ENCODE measurements at places on chromosomes 3 and 15.

GRCh38 chr15:72341361-72341760, 21.4 kb upstream of the CELF6 start:
- no peak for DNase-seq

GRCh38 chr15:90297021-90297420, 31.5 kb downstream of the NGRN start:
- DNase-seq: no peak

DNA sequence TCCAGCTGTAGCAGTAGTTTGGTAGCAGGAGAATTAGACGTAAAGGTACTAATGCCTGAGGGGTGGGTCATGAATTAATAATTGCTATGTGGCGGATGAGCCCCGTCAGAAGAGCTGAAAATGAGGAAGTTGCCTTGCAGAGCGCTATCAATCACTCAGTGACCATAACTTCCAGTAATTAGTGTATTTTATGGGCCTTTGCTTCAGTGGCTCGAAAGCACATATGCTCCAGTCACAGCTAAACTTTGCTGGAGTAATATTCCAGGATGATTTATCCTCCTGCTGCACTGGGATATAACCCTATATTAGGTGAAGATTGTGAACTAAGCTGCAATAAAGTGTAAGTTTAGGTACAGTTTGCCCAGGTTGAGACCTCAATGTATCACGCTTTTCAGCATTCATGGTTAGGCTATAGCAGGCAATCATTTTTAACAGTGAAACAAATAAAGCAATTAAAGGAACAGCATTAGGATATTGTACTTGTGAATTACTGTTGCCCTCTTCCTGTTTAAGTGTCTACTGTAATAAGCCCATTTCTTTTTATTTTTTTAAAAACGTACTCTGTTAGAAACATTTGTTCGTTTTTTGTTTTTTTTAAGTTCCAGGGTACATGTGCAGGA, 104.6 kb upstream of the SKOR1 start:
- DNase-seq: no peak

- DNase-seq: peak; percentile 67
These were observed 23.2 kb upstream of the OCA2 start for GRCh38 chr15:28122038-28122949.

GRCh38 chr3:117358717-117359314, 649.2 kb downstream of the TUSC7 start:
- no peak for DNase-seq

Measured in cardiac septum (tissue), 1 donor.